ENCODE measurements at places on chromosomes 3 and 15.

- DNase-seq = no peak
Observed at GRCh38 chr3:101212730-101213129, 107.6 kb downstream of the IMPG2 start.

- no peak for DNase-seq
Observed at GRCh38 chr3:73786321-73786807, 161.6 kb upstream of the PDZRN3 start.

GRCh38 chr3:97928986-97929385, 43.2 kb downstream of the RIOX2 start:
- DNase-seq = no peak

DNA sequence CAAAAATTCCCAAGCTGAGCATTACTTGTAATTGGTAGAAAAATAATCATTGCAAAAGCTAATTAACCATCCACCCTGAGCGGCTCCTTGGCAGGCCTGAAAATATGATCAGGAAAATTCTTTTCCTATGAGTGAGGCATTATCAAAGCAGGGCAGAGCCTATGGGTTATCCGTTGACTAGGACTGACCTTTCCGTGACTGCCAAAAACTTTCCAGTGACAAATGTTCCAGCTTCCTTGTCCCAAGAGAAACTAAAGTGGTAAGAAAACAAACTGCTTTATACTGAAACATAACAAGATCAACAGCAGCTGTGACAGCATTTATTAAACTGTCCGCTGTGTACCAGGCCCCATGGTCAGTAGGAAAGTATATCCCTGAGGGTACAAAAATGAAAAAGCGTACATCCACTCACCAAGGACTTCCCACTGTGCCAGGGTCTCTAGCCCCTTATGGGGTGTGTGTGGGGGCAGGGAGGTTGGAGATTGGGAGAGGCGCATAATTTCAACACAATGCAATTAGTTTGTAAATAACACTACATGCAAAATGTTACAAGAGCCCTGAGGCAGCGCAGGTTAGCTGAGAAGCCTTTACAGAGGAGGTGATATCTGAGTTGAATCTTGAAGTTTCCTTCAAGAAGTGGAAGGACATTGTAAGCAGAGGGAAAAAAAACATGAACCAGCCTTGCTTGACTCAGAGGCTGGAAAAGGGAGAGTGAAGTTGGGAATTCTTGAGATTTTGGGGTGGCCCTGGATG, 8.5 kb downstream of the LIPC start:
- DNase-seq = no peak

DNA sequence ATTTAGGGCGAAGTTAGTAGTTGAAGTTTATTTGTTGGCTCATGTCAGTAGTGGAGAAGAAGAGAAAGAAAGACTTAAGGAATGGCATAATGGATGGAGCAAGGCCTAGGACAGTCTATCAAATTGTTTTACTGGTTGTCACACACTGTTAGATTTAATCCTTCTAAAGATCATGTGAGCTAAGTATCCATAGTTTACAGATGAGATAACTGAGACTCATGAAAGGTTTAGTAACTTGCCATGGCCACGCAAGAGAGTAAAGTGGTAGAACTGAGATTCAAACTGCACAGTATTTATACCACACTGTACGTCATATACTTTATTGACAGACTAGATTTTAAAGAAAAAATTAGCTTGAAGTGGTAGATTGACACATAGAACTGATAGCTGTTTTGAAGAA, 11.4 kb downstream of the SPRED1 start:
- no peak for DNase-seq

- DNase-seq = no peak
Observed at GRCh38 chr15:39730552-39730951, 52.1 kb downstream of the FSIP1 start.

GRCh38 chr3:127395663-127396355, 108.0 kb upstream of the PRR20G start:
- no peak for DNase-seq

DNA sequence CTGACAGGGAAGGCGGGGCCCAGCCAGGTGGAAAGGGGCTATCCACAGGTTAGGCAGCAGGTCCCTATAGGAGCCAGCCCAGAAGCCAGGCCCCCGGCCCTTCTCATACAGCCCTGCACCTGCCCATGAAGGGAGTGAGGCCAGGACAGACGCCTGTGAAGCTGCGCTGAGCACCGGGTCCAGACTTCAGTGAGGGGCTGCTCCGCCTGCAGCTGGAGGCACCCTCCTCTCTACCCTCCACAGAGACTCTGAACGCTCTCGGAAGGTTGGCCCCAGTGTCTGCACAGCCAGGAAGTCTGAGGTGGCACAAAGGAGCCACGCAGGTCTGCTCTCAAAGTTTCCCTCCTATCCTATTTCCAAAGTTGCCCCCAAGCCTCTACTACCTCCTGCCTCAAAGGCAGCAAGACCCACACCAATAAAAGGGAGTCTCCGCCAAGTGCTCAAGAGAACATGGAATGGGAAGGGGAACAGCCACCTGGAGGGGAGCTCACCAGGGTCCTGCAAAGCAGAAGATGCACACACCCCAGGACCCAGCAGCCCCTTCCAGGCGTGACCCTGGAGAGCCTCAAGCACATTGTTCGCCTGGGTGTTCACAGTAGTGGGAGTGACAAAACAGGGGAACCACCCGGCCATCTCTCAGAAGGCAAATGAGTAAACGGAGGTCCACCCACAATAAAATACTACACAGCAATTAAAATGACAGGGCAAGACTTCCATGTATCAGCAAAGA, 19.5 kb downstream of the XXYLT1 start:
- no peak for DNase-seq

- peak; percentile 75 for DNase-seq
Observed at GRCh38 chr3:44712455-44713075, at the start of gene ZNF502. Gene ZNF502 (plus strand): TSS chr3:44712660. CDS start chr3:44720262, 7,602 bp downstream.

GRCh38 chr3:197736010-197736490, 654 bp downstream of the RUBCN start:
- DNase-seq = no peak

- no peak for DNase-seq
Observed at GRCh38 chr15:85073556-85074194, 92.0 kb downstream of the PDE8A start.

DNA sequence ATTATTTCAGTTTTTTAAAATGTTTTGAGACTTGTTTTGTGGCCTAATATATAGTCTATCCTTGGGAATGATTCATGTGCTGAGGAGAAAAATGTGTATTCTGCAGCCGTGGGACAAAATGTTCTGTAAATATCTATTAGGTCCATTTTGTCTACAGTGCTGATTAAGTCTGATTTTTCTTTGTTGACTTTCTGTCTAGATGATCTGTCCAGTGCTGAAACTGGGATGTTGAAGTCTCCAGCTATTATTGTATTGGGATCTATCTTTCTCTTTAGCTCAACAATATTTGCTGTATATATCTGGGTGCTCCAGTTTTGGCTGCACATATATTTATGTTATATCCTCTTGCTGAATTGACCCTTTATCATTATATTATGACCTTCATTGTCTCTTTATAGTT, 85.2 kb downstream of the UBE2E2 start:
- DNase-seq = no peak

DNA sequence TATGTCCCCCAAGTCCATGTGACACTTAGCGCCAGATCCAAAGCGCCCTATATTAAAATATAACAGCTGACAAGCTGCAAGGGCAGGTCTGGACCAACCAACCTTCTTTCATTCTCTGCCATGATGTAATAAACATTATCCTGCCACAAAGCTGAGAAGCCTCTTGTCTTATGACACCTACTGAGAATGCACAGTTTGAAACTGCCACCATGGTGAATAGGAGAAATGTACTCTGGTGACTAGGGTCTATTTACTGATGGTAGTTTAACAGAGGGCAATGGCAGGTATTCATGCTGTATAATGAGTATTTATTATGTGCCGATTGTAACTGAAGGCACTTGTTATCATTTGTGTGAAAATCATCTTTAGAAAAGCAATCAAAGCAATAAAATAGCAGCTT, 634.0 kb downstream of the OTOL1 start:
- DNase-seq = no peak

- DNase-seq = no peak
Observed at GRCh38 chr3:105958237-105959000, 89.6 kb upstream of the CBLB start.

GRCh38 chr3:73432023-73432705, 192.6 kb downstream of the PDZRN3 start:
- DNase-seq = no peak

GRCh38 chr3:187931770-187932278, 186.6 kb upstream of the BCL6 start:
- no peak for DNase-seq

- DNase-seq = no peak
Observed at GRCh38 chr15:33722005-33722672, 246.2 kb upstream of the CHRM5 start.

- DNase-seq = no peak
Observed at GRCh38 chr3:148510116-148510515, 187.6 kb upstream of the AGTR1 start.

DNA sequence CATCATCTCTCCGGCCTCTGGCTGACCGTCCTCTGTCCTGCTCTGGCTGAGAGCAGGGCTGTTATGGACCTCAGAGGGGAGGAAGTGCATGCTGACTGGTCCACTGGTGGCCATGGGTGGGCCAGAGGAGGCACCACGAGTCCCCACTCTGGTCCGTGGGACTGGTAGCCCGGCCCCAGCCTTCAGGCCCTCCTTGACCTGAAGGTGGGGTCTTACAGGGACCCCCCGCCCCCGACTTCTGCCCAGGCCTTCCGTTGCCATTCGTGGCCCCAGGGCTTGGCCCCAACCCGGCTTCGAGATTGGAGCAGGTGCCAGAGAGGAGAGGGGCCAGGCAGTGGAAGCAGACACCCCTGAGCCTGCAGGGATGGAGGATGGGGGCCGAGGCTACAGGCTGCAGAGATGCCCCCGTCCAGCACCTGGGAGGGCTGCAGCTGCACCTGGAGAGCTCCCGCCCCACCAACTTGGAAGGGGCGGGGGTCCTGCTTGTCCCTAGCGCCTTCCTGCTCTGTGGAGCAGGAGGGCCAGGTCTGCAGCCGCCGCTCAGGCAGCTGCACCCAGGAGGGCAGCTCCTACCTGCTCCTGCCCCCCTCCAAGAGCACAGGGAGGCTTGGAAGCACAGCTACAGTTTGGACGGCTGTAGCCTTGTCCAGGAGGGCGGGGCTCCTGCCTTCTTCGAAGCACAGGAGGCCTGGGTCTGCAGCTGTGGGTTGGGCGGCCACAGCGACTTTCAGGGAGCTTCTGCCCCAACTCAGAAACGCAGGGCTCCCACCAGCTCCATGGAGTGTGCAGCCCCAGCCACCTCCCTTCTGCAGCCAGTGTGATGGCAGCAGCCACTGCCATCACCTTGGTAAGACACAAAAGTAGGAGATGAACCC, 142.5 kb downstream of the KLF13 start:
- DNase-seq = no peak

DNA sequence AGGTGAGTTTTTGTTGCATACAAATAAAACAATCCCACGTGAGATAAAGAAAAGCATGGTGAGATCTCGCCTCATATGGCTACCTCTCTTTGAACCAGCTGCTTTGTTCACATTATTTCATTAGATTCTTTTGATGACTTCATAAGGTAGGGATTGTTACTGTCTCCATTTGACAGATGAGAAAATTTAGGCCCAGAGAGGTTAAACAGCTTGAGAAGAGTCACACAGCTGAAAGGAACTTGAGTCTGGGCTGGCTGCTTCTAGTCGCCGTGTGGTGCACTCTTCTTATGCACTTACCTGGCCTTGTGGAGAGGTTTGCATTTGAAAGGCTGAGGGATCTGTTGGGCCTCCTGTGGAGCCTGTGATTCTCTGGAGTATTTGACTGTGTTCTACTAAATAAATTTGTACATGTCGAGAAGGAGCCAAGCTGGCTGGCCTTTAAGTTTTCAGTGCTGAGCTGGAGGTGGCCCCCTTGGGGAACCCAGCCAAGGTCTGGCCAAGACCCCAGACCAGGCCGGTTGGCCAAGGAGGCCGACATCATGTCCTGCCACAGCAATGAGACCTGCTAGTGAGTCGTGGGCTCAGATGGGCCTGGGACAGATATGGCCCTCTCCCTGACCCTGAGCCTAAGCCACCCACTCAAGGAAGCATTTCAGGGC, 125.1 kb downstream of the SMAD6 start:
- no peak for DNase-seq

DNA sequence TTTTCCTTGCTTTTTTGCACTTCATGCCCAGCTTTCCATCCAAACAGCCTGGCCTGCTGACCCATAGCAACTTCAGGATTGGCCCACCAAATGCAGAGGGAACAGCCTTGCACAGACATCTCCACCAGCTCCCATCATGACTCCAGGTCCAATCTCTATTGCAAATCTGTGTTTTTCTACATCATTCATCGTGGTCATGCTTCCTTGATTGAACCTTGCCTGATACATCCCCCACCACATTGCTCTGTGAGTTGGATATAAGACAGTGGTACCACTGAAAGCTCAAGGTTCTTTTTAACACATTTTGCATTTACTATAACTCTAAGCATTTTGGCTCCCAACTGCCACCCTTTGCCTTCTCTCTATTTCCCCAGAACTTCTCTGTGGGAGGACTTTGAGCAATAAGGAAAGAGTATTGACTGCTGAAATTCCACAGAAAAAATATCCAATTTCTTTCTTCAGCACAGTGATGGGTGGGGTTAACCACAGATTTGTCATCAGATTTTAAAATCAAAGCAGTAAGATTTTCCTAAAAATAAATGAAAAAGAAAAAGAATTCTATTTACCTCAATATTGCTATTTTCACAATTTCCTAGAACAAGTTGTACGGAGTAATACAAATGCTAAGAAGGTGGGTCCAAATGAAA, 114.6 kb upstream of the GALNT15 start:
- no peak for DNase-seq

DNA sequence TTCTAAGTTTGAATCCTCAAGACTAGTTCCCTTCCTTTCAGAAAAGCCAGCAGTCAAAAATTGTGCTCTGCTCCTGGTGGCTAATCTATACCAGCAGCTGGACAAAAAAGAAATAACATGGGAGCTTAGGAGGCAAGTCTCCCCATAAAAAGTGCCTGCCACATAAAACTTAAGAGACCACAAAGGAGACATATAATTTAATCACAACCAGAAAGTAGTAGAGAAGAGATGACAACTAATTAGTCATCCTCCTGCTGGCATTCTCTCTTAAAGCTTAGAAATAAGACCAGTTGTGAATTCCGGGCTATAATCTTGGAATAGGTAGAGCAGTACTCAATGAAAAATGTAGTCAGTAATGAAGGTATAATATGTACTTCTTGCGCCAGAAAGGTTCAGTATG, 20.2 kb upstream of the IMPG2 start:
- no peak for DNase-seq

- no peak for DNase-seq
Observed at GRCh38 chr3:58553003-58553402, 16.0 kb upstream of the ACOX2 start.

Measured in breast epithelium (tissue), 4 donors.